ENCODE measurements at places on chromosomes 13 and 19.

GRCh38 chr13:104571161-104571892 lies 1505.1 kb upstream of the SLC10A2 start:
- DNase-seq = peak; percentile 84

GRCh38 chr13:24460256-24460655 lies 52.3 kb downstream of the PARP4 start:
- no peak for DNase-seq

DNA sequence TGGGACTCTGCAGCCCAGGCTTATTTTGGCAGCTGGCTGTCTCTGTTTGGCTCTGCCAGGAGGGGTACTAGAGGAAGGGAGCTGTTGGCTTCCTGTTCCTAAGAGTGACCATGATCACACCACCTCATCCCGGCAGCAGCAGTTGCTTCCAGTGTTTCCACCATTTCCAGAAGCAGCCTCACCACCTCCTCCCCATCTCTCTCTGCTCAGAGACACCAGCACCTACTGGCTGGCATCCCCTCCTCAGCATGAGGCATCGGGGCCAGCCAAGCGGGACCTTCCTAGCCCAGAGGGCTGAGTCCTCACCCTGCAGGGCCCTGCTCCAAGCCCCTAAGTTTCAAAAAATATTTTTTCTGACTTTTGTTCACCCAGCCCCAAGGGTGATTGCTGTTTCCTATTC lies 59.0 kb downstream of the NUFIP1 start:
- DNase-seq = no peak

DNA sequence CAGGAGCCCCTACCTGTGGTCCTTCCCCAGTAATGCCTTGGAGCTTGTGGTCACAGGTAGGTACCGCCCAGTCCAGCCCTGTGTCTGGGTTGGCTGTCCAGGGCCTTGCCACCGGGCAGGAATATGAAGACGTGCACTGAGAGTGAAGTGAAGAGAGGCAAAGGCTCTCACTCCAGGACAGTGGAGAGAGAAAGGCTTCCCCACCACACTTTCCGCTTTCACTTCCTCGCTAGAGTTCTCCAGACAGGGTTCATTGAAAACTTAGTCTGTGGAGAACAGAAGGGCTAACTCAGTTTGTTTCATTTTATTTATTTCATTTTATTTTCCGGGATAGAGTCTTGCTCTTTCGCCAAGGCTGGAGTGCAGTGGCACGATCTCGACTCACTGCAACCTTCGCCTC lies 14.2 kb downstream of the FCAR start:
- no peak for DNase-seq

DNA sequence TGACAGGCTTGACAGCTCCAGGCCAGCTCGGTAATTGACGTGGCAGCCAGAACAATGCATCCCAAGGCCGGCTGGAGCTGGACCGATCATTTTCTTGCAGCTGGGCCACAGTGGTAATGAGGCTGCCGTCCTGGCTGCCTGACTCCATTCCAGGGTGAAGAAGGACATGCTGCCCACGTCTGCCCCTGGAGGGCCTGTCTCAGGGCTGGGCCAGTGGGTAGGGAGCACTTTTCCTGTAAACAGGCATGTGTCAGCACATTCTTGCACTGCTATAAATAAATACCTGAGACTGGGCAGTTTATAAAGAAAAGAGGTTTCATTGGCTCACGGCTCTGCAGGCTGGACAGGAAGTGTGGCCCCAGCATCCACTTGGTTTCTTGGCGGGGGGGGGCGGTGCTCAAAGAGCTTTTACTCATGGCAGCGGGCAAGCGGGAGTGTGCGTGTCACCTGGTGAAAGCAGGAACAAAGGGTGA lies 38.1 kb upstream of the KCTD15 start:
- no peak for DNase-seq

- no peak for DNase-seq
Measured at GRCh38 chr13:112532837-112533745, 54.9 kb downstream of the TUBGCP3 start.

DNA sequence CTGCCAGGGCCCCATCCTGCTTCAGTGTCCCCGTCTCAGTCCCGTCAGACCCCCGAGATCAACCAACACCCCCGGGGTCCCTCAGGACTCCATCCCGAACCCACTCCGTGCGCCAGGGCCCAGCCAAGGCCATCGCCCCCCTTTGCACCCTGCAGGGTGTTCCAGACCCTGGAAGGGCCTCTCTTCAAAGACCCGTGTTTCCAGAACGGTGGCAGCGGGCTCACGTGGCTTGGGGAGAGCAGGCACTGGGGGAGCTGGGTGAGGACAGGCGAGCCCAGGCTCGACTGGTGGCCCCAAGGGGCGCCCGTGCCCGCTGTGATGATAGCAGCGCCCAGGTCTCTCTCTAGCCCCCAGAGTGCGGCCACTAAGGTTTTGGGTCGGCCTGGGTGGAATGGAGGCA lies 1.4 kb downstream of the KASH5 start:
- no peak for DNase-seq

DNA sequence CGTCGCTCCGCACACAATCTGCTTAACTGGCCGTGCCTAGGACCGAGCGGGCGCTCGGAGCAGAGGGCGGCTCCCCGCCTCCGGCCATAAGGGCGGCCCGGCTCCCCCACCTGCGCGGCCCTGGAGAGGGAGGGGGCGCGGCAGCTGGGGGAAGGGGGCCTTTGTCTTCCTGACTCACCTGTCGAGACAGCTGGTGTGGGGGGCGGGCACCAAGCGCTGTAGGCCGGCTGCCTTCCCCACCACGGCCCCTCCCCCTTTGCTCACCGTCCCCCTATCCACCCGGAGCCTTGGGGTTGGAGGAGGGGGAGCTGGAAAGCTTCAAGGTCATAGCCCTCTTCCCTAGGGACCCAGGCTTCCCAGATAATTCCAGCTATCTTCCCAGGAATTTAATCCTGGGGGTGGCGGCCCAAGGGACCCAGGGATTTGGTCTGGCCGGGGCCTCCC lies 1.2 kb downstream of the VASP start:
- DNase-seq = no peak

- DNase-seq = no peak
Measured at GRCh38 chr19:1214299-1214861, 8.8 kb downstream of the STK11 start.

GRCh38 chr19:5035793-5036697 lies 67.1 kb downstream of the KDM4B start:
- no peak for DNase-seq

GRCh38 chr13:19329365-19329764 lies 147.7 kb upstream of the TUBA3C start:
- no peak for DNase-seq

DNA sequence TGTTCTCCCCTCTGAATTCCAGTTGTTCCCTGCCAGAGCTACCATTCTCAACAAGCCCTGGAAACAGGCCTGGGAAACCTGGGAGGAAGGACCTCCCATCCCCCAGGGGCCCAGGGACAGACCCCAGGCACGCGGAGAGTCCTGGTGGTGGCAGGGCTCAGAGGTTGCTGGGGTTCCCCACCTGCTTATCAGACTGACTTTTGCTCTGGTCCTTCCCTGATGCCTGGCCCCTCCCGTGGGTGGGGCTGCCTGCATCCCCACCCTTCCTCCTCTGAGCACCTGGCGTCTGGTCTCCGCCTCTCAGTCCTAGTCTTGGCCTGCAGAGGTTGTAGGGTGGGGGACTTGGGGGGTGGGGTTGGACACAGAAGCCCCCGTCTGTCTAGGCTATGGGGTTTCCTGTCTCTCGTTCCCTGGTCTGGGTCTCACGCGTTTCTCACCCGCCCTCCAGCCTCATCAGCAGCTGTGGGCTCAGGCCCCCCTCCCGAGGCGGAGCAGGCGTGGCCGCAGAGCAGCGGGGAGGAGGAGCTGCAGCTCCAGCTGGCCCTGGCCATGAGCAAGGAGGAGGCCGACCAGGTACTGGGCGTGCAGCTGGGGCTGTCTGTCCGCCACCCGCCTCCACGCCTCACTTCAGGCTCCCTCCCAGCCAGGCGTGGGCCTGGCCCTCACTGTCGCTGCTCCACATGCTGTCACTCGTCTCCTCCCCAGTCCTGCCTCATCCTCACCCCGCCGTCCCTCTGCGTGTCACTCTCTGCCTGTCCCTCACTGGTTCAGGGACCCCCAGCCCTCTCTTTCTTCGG lies 13.6 kb downstream of the EPN1 start:
- no peak for DNase-seq

DNA sequence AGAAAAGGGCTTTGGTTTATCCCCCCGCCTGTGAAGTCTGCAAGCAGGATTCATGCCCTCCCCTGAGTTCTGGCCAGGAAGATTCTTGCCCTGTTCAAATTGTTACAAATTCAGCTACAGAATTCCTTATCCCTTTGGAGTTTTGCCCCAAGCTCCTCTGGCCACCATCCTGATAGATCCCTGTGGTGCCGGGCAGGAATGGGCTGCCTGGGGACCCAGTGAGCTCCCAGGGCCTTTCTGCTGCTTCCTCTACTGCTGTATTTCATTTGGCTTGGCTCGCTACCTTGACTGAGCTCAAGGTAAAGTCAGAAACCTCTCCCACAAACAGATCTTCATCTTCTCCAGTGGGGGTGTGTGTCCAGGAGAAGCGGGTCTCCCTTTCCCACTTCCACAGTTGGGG lies 194.6 kb upstream of the NBEA start:
- DNase-seq = no peak

- no peak for DNase-seq
Measured at GRCh38 chr19:2394442-2395292, 32.7 kb downstream of the TIMM13 start.

DNA sequence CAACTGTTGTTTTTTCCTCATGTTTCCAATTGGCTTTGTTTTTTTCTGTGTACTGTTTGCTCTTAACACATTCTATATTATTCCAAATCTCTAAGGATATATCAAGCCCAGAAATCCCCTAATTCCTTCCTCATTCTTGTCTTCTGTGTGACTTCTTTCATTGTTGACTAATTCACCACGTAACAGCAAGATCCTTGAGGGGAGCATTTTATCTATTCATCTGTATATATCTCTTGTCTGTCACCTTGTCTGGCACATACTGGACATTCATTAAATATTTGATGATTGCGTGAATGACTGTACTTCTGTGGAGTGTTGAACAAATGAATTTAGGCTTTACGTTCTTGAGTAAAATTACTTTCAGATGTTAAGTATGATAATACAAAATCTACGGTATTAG lies 44.8 kb upstream of the OLFM4 start:
- DNase-seq = no peak

DNA sequence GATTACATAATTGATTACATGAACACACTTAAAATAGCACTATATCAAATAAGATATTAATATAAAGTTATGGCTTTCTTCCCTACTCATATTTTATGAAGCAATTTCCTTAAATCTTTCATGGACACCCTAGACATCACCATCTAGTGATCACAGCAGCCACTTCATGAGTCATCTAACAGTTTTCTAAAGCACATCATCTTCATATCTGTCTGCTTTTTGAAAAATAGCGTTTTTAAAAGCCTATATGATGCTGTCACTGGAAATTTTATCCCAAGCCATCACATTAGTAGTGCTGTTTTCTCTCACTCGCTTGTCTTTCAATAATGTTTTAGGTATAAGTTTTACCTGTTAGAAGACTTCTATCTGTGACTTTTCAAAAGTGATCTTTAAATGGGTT lies 326.1 kb downstream of the SLITRK6 start:
- no peak for DNase-seq

DNA sequence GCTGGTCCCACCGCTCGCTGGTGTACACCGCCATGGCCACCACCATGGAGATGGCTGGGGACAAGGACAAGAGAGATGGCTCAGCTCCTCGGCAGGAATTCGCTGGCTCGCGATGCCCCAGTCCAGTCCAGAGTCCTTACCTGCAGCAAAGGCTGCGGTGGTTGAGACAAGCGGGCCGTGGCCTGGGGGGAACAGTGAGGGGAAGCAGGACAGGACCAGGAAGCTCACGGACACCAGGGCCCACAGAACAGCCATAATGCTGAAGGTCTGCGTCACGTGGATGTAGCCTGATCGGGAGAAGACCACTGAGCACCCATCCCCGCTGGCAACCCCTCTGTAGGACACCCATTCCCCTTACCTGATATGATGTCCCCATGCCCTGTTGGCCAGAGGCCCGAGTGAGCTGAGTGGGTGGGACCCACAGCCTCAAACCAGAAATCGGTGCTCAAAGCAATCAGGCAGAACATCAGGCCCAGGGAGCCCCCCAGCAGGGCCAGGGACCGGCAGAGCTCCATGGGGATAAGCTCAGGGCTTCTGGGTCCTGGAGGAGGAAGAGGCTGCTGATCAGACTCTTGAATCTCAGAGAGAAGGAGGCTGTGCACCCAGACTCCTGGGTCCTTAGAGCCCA lies 319 bp downstream of the NKG7 start:
- DNase-seq = no peak

- DNase-seq = no peak
Measured at GRCh38 chr19:18160493-18160970, 7.6 kb downstream of the PIK3R2 start.

DNA sequence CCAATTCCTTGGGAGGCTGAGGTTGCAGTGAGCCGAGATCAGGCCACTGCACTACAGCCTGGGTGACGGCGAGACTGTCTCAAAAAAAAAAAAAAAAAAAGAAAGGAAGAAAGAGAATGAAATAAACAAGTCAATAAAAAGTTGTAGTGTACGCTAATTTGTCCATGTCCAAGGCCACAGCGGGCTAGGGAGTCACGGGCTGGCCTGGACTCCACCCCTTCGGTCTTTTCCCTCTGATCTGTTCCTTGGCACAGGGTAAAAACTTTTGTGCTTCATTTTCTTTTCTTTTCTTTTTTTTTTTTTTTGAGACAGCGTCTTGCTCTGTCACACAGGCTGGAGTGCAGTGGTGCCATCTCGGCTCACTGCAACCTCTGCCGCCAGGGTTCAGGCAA lies 19.4 kb upstream of the MKNK2 start:
- no peak for DNase-seq

DNA sequence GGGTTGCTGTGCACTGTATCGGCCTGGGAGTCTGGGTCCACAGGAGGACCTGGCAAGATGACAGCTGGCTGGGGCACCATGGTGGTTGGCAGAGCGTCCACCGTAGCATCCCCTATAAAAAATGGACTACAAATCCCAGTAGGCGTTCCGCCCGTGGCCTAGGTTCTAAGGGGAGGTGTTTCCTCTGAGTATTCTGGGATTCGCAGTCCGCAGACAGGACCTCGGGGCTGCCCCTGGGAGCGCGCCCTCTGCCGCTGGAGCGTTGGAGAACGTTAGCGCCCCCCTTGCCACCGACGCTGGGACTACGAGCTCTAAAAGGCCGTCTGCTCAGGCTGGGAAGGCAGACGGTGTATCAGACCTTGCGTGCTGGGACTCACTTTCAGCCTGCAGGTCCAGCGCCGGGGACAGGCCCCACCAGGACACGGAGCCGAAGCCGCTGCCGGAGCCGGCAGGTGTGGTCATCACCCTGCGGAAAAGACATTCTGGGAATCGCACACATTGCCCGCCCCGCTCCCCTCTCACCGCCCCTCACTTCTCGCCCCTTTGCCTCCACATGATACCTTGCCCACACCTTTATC lies 372 bp downstream of the DNAAF3 start:
- DNase-seq = no peak

Data from skeletal muscle cell (primary cell).